Muscle of arm (tissue), 14 donors: ENCODE measurements at places on chromosomes 4 and X.

- DNase-seq, result no peak
Measured at GRCh38 chr4:53709693-53710092, 118.4 kb upstream of the LNX1 start.

GRCh38 chr4:15714646-15715435, 12.0 kb downstream of the BST1 start:
- peak; percentile 25 for DNase-seq

DNA sequence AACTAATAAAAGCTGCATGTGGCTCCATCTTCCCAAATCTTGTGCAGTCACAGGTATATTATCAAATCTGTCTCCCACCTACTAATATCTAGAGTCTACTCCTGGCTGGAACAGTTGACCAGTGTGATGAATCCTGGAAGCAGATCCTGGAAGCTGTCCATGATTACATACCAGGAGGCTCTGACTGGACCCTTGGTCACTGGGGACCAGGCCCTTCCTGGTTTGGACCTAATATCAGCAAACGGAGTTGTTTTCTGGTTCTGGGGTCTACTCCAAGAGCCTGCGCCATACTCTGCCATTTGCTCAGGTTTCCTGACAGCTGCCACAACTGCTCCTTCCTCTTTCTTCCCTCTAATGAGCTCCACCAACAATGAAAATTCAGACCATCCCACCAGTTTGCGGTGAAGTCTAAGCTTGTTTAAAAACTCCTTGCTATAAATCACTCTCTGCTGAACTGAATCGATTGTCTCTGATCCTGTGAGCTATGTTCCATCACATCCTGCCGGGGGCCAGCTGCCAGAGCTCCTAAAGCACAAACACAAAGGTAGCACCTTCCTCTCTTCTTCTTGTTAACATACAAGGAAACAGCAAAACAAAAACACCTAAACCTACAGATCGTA, 114.2 kb downstream of the PALLD start:
- no peak for DNase-seq

DNA sequence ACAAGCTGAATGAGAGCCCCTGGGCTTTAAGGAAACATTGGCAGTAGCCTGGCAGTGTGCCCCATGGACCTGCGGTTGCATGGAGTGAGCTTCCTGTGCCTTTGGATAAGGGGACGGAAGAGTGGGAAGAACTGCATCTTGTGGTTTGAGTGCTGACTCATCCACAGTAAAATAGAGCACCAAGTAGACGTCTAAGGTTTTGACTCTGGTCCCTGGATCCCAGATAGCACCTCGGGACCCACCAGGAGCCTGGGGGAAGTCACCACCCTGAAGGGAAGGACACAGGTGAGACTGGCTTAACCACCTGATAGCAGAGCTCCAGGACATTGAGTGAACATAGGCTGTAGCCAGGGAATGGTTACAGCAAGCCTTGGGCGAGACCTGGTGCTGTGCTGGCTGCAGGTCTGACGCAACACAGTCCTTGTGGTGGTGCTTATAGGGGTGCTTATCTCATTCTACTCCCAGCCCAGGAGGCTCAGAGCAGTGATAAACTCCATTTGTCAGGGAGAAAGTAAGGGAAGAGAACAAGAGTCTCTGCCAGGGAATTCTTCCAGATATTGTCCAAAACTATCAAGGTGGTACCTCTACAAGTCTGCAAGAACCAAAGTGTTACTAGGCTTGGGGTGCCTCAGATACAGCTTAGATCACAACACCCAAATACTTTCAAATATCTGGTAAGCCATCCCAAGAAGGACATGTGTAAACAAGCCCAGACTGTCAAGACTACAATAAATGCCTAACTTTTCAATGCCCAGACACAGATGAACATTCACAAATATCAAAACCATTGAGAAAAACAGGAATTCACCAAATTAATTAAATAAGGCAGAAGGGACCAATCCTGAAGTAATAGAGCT, 123.6 kb upstream of the TET2 start:
- no peak for DNase-seq

- no peak for DNase-seq
Measured at GRCh38 chr4:176540814-176541213, 221.0 kb downstream of the SPCS3 start.

- DNase-seq, result no peak
Measured at GRCh38 chrX:94633237-94633636, 959.2 kb downstream of the FAM133A start.

DNA sequence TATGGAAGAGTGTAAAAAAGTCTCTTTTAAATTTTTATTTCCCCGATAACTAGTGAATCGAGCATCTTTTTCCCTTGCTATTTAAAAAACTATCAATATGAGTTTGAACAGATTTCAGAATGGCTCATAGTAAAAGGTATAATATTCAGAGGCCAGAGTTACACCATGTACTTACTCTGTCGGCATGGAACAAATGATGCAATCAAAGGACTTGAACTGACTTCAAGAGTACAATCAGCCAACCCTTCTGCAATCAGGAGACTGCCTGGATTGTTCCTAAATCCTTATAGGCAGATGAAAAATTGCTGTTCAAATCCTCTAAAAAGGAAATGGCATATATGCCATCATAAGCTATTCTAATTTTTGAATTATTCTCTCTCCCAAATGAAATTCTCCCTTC, 273.3 kb downstream of the SH2D1A start:
- peak; percentile 3 for DNase-seq

DNA sequence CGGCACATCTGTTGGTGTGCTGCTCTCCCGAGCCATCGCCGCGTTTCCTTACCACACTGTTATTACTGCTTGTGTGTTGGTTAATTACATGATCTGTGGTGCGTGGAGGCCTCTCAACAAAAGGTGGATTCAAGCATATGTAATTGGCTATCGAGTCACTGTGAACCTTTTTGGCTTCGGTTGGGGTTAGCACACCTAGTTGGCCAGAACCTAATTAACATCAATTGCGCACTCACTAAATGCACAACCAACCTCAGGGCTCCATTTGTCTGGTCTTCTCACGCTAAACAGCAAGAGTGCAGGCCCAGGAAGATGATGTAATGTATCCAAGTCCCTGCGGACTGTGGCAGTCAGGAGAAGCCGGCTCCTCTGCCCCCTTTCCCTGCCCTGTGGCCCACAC, 17.4 kb downstream of the ENPP6 start:
- DNase-seq, result no peak

- no peak for DNase-seq
Measured at GRCh38 chr4:13492747-13493146, 8.6 kb upstream of the RAB28 start.

DNA sequence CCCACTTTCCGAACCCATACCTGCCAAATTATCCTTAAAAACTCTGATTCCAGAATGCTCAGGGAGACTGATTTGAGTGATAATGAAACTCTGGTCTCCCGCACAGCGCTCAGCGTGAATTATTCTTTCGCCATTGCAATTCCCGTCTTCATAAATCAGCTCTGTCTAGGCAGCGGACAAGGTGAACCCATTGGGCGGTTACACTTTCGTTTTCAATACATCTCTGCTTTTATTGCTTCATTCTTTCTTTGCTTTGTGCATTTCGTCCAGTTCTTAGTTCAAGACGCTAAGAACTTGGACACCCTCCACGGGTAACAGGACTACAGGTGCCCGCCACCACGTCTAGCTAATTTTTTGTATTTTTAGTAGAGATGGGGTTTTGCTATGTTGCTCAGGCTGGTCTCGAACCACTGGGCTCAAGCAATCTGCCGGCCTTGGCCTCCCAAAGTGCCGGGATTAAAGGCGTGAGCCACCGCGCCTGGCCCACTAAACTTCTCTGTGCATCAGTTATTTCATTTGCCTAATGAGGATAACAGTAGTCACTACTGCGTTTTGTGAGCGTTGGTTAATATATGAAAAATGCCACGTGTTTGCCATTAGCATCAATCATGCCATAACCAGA, 936 bp upstream of the PGK1 start:
- DNase-seq, result no peak

- DNase-seq, result no peak
Measured at GRCh38 chr4:134313591-134313990, 112.0 kb upstream of the PABPC4L start.

GRCh38 chrX:77938083-77938680, 27.7 kb downstream of the ATP7A start:
- no peak for DNase-seq

- DNase-seq, result peak; percentile 77
Measured at GRCh38 chrX:154804957-154805695, at the start of gene MPP1. MPP1 (minus strand) TSS chrX:154805485; CDS start chrX:154805373, 112 bp downstream.

GRCh38 chr4:140645614-140646412, 77.1 kb upstream of the UCP1 start:
- DNase-seq, result no peak
